ENCODE measurements at places on chromosomes 7 and 10.
A peak's percentile ranks its signal among the peaks of the same experiment; 100 is the strongest.

- DNase-seq: no peak
Measured at GRCh38 chr10:52334595-52334994, 20.5 kb downstream of the DKK1 start.

GRCh38 chr10:76581506-76582256, 1055.9 kb downstream of the KCNMA1 start:
- DNase-seq: no peak

- DNase-seq: no peak
Measured at GRCh38 chr10:83680470-83680891, 458.8 kb upstream of the GHITM start.

DNA sequence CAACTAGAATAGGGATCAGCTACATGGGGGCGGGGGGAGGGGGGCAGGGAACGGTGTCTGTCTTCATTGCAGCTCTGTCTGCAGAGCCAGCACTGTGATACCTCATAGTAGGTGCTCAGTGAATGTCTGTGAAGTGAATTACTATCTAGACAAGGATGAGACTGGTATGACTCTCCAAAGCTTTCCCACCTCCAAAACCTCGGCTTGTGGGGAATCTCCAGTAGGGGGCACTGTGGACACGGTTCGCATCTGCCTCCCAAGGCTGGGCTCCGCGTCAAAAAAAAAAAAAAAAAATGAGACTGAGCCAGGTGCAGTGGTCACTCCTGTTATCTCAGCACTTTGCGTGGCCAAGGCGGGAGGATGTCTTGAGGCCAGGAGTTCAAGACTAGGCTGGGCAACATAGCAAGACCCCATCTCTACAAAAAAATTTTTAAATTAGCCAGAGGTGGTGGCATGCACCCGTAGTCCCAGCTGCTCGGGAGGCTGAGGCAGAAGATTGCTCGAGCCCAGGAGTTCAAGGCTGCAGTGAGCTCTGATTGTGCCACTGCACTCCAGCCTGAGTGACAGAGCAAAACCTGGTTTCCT, 9.6 kb downstream of the TRIM56 start:
- peak; percentile 77 for DNase-seq

GRCh38 chr10:35559416-35559815, 45.7 kb upstream of the GJD4 start:
- DNase-seq: no peak

GRCh38 chr7:44289341-44290251, 35.8 kb downstream of the CAMK2B start:
- DNase-seq: no peak

DNA sequence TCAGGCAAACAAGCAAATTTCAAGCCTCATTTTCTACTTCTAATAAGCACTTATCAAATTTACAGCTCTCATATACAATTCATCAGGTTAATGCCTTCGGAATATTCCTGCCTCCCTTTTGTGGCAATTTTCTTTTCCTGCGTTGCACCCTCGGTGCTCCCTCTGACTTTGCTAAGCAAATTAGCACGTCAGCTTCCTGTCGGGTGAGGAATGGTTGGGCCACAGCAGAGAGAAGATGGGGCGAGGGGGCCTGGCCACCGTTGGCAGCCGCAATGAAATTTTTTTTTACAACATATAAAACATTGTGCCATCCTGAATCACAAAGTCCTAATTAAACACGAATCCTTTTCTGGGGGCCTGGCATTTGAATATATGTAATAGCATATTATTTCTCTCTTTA, 28.1 kb downstream of the ELFN1 start:
- DNase-seq: no peak

DNA sequence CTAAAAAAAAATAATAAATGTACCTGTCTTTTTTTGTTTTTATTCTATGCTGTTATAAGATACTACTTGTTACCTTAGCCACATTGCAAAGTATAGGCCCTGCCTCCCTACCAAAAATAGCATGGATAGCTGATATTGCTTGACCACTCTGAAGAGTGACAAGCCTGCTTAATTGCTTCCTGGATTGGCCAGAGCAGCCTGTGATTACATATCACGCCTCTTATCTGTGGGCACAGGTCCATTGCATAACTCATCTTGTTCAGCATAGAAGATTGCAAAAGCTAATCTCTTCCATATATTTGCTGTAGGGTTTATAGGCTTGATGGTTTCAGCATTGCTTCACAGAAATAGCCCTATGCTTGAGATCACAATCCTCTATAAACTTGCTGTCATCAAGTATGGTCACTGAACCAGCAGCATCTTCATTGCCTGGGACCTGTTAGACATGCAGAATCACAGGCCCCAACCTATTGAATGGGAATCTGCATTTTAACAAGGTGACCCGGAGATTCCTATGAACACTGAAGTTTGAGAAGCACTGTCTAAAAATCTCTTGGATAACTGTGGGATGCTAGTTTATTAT, 280.8 kb upstream of the CDC14C start:
- DNase-seq: no peak

- no peak for DNase-seq
Measured at GRCh38 chr10:105797234-105797890, 1156.3 kb downstream of the SORCS3 start.

- no peak for DNase-seq
Measured at GRCh38 chr10:23404461-23404980, 34.4 kb upstream of the OTUD1 start.

DNA sequence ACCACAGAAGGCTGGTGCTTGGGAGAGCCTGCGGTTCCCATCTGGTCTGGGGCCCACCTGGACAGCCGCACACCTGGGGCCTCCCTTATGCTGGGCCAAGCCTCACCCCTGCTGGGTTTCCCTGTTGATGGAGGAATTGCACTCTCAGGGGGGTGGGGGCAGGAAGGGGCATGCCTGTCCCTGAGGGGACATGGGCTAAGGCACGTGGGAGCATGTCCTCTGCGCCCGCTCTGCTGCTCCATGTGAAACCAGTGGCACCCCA, 43.4 kb downstream of the OAT start:
- no peak for DNase-seq

GRCh38 chr7:42964849-42965805, 33.0 kb downstream of the MRPL32 start:
- DNase-seq: peak; percentile 35

DNA sequence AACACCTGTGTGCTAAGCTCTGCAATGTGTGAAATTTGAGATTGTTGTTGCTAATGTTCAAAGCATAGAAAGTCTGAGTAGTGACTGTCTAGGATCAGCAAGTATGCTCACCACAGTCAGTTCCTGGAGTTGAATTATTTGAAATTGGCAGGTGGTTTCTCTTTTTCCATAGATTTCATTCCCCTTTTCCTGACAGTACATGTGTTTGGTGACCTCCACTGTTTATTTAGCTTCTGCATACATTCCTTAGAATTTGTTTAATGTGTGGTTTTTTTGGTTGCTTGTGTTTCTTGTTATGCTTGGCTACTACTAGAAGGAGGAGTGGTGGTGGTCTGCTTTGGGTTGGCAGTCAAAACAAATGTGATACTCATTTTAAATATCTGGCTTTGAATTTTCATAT, 52.3 kb downstream of the FOXP2 start:
- no peak for DNase-seq

DNA sequence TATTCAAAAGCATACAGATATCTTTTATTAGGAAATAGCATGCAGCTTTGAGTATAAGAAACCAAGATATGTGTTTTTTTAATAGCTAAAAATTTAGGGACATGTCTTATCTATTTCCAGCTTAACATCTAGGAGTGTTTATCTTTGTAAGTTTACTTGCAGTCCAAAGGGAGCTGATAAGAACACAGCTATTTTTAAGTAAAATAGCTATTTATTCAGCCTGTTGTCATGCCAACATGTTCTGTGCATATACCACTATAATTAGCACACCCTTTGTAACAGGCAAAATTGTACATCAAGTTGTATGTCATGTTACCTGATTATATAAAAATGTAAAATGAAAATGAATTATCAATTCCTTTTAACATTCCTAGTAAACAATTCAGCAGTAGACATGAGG, 29.6 kb downstream of the FAM133B start:
- no peak for DNase-seq

DNA sequence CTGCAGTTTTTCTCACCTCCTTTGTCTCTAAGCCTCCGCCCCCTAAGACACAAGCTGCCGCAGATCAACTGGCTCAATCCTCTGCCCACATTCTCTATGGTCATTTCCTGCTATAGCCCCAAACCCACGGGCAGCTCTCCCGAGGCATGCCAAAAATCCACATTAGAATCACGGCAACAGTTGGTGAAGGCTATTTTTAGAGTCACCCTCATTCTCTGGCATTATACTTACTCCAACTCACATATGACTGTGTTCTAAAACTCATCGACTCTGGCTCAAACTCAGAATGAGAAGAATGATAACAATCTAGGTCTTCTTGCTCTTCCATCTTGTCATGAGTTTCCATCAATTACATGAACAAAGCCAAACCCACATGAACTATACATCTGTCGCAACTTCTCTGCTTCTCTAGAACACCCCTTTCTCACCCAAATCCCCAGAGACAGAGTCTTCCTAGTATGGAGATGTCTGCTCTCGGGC, 10.9 kb upstream of the KIAA1549 start:
- DNase-seq: peak; percentile 75

DNA sequence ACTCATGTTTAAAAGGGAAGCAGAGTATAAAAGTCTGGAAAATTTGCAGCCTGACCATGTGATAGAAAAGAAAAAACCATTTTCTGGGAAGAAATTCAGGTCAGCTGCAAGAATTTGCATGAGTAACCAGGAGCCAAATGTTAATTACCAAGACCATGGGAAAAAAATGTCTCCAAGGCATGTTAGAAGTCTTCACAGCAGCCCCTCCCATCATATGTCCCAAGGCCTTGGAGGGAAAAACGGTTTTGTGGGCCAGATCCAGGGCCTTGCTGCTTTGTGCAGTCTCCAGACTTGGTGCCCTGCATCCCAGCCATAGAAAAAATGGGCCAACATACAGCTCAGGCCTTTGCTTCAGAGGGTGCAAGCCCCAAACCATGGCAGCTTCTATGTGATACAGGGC, 1019.6 kb upstream of the SORCS1 start:
- DNase-seq: no peak

DNA sequence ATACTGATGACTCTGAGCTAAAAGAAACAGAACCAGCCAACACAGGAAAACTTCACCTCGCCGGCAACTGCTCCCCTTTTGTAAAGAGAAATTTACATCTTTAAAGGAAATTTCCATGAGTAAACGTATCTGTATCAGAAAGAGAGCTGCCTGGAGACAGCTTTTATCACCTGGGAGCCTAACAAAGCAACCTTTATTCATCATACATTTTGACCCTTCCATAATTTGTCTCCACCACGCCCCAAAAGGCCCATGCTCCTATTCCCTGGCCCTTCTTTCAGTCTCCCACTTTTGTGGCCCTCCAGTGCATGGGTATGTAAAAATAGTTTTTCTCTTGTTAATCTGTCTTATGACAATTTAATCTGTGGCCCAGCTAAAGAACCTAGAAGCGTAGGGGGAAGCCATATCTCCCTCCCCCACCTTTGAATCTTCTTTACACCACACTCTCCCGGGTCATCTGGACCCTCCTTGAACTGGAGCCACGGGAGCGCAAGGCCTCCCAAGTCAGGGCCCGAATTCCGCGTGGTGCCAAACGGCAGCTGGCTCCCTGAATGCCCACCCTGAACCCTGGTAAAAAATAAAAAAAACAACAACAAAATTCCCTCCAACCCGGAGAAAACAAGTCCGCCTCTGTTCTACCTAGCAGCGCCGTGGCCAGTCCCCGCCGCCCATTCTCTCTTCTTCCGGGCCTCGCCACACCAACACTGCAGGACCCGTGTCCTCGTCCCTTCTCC, 15.4 kb upstream of the FKBP9 start:
- DNase-seq: no peak

DNA sequence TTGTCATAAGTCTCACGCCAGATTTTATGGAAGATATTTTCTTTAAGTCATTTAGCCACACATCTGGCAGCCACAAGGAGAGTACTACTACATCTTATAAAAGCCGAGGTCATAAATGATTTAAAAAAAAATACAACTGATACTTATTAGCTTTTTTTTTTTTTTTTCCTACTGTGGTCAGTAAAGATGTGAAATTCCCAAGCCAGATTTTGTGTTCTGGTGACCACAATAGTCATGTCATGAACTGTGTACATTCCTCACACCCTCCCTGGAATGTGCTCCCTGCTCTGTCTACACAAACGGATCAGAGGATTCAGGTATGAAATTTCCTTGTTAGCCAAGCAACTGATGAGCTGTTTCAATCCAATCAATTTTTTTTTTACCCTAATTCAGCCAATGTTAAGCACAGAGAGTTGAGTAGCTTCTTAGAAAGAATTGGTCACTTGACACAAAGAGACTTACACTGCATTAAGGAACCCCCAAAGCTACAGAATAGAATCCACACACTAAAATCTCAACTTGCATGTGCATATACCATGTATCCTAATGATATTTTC, 54.7 kb downstream of the CHRM2 start:
- peak; percentile 46 for DNase-seq

- peak; percentile 40 for DNase-seq
Measured at GRCh38 chr10:17273403-17273802, 45.4 kb downstream of the VIM start.

GRCh38 chr7:46143949-46144917, 223.2 kb upstream of the IGFBP3 start:
- no peak for DNase-seq

- no peak for DNase-seq
Measured at GRCh38 chr7:97001221-97001620, 4.1 kb upstream of the DLX6 start.

DNA sequence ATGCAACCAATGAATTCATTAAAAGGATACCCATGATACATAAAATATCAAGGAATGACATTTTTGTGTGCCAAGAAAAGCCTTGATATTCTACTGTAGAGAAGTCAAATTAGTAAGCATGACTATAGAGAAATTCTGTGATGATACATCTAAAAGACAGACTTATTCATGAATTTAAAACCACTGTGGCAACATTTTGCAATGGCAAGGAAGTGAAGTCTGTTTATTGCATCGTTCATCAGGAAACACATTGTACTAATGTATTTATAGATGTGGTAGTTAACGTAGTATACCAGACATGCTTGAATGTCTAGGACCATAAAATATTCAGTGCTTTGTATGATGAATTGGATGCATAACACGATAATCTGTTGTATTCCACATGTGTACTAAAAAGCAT, 9.3 kb upstream of the CLEC5A start:
- DNase-seq: no peak

GRCh38 chr7:2163600-2164555, 68.9 kb downstream of the MAD1L1 start:
- no peak for DNase-seq

- no peak for DNase-seq
Measured at GRCh38 chr10:11462071-11462470, 149.4 kb downstream of the USP6NL start.

GRCh38 chr7:107847168-107847835, 43.7 kb upstream of the DLD start:
- DNase-seq: no peak

DNA sequence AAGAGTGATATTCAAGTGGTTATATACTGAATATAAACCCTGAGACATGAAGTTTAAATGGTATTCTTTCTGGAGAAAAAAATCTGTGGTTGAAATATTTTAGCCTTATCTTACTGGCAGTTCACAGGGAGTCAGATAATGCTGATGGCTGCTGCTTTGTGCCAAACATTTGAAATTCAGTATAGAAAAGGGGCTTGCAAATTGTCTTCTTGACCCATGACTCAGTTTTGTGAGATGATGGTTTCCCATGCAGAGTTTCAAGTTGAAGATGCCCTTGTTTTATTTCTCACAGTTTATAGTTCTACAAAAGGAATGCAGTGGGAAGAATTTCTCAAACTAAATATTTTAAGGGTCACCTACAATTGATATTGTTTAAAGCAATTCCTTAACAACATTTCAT, 251.1 kb upstream of the MEOX2 start:
- peak; percentile 66 for DNase-seq

GRCh38 chr7:121824276-121824675, 48.7 kb upstream of the PTPRZ1 start:
- no peak for DNase-seq

Measured in fibroblast of the aortic adventitia (primary cell).